ENCODE measurements at places on chromosomes 11 and 22.

DNA sequence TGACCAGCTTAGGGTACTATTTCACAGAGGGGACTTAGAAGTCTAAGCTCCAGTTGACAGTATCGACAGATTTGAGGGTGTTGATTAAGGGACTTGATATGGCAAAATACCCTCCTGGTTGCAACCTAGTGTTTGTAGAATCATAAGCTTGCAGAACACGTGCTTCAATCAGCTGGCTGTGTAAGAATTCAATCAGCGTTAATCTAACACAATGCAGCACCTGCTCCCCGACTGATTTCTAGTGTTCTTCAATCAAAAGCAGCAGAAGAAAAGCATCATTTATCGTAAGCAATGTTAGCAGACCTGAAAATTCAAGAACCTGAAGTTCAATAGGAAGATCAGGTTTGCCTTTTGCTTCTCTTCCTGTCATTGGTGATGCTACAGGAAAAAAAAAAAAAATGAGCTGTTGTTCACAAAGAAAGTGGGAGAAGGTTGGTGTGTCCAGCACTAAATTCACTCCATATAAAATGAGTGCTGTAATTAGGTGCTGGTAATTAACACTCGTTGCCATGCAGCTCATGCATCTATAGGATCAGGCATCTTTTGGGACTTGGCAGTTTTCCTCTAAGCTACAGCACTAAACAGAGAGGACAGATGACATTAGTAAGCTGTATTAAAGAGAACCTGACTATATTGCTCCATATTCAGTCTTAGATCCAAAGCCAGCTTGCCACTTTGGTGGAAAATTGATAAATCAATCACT, 840.3 kb downstream of the OPCML start:
- DNase-seq: no peak

DNA sequence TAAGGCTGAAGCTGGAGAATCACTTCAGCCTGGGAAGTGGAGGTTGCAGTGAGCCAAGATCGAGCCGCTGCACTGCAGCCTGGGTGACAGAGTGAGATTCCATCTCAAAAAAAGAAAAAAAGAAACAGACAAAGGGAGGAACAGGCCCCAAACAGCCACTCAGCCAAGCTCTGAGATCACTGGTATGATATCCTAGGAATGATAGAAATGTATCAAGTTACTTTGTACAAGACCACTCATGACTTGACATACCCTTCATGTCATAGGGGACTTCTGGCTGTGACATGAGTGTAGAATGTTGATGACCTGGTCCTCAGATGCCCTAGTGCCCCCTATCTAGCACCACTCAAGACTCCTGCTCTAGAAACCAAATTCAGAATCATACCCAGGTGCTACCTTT, 216.5 kb downstream of the NAV2 start:
- no peak for DNase-seq

- DNase-seq: no peak
Observed at GRCh38 chr11:76728227-76728626, 54.9 kb upstream of the TSKU start.

GRCh38 chr22:27203276-27203660, 545.9 kb downstream of the MIAT start:
- no peak for DNase-seq

GRCh38 chr11:6655020-6655789, 404 bp downstream of the DCHS1 start:
- peak; percentile 66 for DNase-seq

DNA sequence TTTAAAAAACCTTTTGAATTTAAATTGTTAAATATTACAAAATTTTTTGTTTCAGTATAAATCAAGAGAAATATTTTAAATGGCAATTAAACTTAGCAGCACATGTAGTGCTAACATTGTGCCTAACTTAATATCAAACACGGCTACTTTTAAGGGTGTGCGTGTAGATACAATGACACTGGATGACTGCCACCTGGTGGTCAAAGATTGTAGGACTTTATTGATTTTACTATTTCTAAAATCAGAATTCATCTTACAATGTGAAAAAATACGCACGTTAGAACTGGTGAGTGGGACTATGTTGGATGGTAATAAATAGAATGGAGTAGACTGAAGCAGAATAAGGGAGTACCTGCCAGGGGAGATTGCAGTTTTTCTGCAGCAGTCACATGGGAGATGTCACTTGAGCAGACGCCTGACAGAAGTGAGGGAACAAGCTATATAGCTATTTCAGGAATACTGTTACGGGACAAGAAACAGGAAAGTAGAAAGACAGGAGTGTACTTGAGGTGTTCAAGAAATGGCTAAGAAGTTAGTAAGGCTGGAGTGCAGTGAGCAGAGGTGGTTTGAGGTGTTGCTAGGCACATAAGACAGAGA, 52.9 kb downstream of the UVRAG start:
- no peak for DNase-seq

GRCh38 chr11:118909619-118910308, 16.0 kb downstream of the BCL9L start:
- no peak for DNase-seq

- DNase-seq: no peak
Observed at GRCh38 chr22:25383278-25383820, 163.9 kb downstream of the CRYBB2 start.

DNA sequence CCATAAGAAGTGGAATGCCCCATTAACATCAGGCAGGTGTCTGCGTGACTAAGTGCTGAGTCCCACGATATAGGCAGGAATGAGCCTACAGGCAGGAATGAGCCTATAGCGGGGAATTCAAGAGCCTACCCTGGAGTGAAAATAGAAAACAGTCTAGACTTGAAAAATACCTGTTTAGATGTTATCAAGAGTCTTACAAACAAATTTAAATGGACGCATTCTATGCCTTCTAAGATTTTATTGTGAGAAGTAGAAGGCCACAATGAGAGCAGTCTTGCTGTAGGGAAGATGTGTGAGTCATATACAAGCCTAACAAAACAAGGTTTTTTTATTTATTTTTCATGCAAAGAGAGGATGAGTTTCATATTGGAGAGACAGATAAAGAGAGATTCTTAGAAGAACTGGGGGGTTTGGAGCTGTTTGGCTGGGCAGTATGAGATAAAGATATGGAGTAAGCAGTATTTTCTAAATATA, 200.8 kb upstream of the ZC3H12C start:
- DNase-seq: no peak

- no peak for DNase-seq
Observed at GRCh38 chr11:61546663-61547062, 34.2 kb downstream of the SYT7 start.

DNA sequence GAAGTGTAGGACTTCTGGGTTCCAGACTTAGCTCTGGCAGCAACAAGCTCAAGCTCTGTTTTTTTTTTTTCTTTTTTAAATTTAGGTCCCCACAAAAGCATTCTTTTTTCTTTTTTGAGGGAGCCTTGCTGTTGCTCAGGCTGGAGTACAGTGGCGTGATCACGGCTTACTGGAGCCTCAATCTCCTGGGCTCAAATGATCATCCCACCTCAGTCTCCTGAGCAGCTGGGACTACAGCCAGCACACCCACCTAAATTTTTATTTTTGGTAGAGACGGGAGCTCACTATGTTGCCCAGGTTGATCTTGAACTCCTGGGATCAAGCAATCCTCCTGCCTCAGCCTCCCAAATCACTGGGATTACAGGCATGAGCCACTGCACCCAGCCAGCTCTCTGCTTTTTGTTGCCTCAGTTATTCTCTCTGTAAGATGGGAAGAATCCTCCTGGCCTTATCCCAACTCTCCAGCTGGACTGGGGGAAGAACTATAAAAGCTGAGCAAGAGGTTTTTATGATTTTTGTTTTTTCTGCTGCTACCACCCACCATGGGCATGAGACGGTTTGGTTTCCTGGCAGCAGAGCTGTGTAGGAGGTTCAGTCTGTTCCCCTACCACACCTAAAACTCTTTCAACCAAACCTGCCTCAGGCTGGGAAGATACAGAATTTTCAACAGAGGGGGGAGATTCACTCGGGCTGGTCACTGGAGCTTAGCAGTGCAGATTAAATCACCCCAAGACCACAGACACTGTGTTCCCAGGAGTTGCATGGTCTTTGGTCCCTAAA, 11.6 kb upstream of the MTFP1 start:
- DNase-seq: no peak

DNA sequence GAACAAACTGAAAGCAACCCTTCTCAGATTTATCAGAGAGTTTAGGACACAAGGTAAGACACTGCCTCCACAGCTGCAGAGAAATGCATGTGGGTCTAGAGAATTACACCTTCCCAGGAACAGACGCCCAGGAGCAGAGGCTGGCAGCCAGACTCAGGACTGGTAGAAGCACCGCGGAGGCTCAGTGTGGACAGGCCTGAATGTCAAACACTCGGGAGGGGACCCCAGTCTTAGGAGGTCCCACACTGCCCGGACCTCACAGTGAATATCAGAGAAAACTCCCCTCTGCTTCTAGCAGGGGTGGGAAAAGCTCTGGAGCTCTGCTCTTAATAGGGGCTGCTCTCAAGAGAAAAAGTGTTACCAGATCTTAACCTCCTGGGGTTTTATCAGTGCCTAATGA, 952.7 kb downstream of the BRD1 start:
- no peak for DNase-seq

All from frontal cortex (tissue), 4 donors.